Uterus (tissue), 4 donors: ENCODE measurements at places on chromosomes 3 and 15. TPM values are rescaled to one million over a fixed set of nuclear protein-coding genes. Genes with fewer than 3 reads are reported as not detected.

GRCh38 chr3:128287216-128287615 lies 133.9 kb downstream of the EEFSEC start:
- no peak for DNase-seq

GRCh38 chr3:195869413-195870001 lies 38.8 kb downstream of the TNK2 start:
- no peak for DNase-seq

- DNase-seq, result no peak
These were observed 33.1 kb downstream of the TXNRD3 start for GRCh38 chr3:126621627-126622345.

- no peak for DNase-seq
These were observed 45.4 kb downstream of the MAGI1 start for GRCh38 chr3:65993134-65993900.

DNA sequence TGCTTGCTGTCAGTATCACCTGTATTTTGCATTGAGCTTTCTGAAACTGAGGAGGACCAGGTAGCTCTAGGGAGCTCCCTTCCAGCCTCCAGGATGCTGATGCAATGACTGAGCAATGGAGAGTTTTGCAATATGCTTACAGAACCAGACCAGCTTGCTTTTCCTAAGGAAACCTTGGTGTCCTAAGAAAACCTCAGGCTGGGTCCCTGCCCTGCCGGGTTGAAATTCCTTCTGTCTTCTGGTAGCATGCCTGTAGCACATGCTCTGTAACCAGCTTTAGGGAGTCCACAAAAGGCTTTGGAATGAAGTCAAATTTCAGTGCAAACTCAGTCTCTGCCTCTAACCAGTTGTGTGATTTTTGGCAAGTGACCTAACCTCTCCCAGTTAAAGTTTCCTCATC lies 65.8 kb upstream of the GSK3B start:
- no peak for DNase-seq

DNA sequence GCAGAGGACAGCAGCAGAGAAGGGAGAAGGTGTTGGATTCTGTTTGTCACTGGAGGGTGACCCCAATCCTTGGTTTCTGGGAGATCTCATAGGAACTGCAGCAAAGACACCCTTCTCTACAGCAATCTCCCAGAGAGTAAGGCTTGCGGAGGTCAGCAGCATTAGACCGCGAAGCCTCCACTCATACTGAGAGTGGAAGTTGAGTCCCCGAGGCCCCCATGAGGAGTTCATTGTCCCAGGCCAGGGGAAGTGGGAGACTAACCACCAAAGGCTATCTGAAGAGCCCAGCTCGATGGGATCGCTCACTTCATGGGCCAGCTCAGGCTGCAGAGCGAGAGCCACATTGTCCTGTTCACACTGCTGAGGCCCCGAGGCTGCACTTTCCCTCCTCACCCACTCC lies 44.6 kb downstream of the GLDN start:
- no peak for DNase-seq

DNA sequence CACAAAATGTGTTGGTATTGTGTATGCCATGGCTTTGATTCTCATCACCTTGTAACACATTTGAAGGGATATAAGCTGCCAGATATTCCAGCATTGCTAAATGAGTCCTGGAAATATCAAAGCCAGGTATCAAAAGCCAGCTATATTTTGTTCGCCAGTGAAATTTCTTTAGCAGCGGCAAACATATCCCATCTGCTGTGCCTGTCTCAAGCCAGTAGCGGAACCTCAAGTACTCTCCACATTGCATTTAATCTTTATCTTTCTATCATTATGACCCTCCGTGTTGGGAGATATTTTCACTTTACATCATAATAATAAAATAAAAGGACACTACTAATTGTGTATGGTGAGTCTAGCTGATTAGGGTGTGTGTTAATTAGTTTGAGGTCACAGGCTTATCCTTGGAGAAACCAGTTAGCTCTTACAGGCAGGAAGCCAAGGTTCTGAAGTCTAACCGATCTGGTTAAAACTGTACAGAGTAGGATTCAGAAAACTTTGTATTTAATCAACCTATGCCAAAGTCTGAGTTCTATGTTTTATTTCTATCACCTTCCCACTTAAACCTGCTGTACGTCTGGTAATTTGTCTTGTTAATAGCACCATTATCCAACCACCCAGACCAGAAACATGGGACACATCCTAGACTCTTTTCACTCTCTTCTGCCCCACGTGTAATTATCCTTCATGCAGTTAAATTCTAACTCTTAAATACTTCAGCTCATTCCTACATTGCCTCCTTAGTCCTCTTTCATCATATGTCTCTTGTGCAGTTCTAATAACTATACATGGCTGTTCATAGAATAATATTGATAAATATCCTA lies 14.5 kb downstream of the TIPARP start:
- no peak for DNase-seq

DNA sequence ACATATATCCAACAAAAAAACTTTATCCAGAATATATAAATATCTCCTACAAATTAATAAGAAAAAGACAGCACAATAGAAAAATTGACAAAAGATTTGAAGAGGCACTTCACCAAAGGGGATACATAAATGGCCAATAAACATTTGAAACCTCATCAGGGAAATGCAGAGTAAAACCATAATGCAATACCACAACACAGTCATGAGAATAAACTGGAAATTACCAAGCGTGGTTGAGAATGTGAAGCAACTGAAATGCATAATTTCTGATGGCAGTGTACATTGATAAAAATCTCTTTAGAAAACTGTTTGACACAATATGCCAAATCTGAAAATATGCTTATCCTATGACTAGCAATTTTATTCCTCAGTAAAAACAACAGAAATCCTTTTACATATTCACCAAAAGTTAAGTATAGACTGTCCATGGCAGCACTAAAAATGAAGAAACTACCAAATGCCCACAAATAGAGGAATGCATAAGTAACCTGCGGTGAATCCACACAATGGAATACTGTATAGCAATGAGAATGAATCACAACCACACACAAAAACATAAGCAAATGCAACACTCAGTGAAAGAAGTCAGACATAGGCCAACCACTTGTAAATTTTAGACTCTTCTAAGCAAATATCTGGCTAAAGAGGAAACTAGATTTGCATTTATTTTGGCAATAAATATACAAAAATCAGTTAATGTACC lies 7.9 kb downstream of the LYZL4 start:
- no peak for DNase-seq

GRCh38 chr15:79093352-79093935 lies 2.9 kb upstream of the RASGRF1 start:
- no peak for DNase-seq

- no peak for DNase-seq
These were observed 302.5 kb upstream of the ATP11B start for GRCh38 chr3:182490596-182491491.

DNA sequence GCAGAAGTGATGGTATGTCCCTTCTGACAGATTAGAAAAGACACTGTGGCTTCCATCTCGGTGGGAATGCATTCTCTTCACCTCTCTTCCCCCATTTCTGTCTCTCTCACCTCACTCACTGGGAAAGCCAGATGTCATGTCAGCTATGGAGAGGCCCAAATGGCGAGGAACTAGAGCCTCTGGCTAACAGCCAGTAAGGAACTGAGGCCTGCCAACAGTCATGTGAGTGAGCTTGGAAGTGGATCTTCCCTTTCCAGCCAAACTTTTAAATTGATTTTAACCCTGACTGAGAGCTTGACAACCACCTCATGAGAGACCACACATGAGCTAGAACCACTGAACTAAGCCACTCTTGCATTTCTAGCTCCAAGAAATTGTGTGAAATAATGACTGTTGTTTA lies 35.2 kb upstream of the CDAN1 start:
- peak; percentile 28 for DNase-seq

DNA sequence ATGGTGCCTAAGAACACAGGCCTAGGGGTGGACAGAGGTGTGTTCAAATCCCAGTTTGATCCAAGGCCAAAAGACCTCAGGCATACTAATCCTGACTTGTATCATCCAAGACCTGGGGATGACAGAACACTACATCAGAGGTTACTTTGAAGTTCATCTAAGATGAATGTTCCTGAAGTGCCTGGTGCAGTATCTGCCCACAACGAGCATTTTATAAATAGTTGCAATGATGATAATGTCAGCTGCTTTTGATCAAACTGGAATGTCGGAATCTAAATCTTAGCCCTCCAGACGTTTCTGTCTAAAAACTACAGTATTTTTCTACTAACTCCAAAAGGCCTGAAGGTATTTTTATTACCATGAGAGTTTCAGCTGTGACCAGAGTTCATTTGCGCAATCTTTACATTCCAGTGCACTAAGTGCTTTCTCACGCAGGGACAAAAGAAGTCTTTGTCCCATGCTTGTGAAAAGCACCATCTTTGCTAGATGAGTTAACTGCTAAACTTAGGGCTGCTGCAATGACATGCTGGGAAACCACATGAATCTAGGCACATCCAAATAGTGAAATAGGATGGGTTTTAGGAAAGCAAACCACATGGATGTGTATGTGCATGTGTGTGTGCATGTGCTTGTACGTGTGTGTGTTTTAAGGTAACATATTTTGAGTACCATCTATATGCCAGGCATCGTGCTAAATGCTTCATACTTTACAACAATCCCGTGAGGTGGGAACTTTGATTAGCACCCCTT lies 18.1 kb downstream of the ANXA2 start:
- DNase-seq, result no peak

GRCh38 chr3:152083135-152083534 lies 185.6 kb upstream of the MBNL1 start:
- DNase-seq, result no peak

DNA sequence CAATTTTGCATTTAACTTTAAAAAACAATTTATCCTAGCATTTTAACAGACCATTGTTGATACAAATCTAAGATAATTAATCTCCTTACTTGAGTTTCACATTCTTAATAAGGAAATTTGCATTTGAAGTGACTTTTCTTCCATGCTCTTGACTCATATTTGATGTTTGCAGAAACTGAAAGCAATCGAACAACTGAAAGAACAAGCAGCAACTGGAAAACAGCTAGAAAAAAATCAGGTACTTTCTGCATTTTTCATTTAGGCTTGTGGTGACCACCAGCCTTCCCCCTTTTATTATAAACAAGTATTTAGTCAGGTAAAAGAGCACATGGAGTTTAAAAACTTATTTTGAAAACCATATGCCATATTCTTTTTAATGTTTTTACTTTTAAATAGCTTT lies 20.1 kb upstream of the SELENOT start:
- no peak for DNase-seq

GOLGA6L7 gene
- not detected for total RNA-seq

SCN5A gene
- total RNA-seq, result 1.6 TPM

IMPG2 gene
- total RNA-seq, result not detected

SHC4 gene
- total RNA-seq, result 0.88 TPM

CPNE9 gene
- not detected for total RNA-seq

CEMIP gene
- under 0.01 TPM for total RNA-seq
